ENCODE measurements at places on chromosomes 12 and 14.

- DNase-seq = no peak
Measured at GRCh38 chr12:1509413-1510052, 84.8 kb downstream of the FBXL14 start.

DNA sequence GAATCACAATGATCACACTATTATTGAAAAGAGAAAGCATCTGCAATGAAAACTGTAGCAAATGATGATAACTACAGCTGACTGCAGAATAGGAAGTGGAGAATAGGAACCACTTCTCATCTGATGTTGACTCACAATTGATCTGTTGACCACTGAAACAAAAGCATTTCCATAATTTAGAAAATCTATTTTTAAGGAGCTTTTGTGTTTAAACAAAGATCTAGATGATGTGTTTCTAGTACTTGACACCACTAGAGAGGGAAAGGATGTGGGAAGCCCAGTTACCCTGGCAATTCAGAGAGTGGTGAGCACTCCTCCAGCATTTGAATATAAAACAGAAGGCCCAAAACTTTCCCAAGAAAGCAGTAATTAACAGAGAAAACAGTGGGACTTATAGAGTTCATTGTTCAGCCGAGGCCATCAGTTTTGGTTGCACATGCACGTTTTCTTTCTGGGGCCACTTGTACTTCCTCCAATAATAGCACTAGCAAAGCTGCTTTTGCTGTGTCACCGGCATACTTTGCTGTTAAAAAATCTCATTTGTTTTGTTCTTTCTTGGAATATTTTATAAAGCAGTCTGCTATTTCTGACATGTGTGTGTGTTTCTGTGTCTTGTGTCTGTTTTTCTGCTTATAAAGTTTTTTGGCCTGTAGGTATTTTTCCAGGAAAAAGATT is 76.1 kb upstream of the HECTD1 start:
- no peak for DNase-seq

- no peak for DNase-seq
Measured at GRCh38 chr12:94545935-94546771, 86.5 kb upstream of the CEP83 start.

DNA sequence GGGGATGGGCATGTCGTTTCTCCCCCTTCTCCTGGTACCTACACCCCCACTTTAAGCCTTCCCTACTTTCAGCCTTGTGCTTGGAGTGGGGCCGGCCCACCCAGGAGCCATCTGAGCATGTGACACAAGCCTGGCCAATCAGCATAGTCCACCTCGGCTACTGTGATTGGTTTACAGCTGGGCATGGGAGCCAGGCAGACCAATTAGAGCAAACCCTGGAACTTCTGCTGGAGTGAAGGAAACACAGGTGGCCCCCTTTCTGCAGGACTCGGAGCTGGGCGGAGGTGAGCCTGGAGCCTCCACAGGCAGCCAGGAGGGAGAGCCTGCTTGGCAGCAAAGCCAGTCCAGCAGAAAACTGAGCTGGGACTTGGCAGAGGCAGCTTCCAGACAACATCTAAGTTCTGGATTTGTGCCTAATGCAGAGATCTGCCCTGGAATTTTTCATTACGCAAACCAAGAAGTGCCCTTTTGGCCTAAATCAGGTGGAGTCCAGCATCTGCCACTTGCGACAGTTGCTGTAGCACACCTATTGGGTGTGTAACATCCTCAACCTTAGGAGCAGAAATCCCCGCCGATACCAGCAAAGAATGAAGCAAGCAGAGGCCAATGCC is 59.5 kb downstream of the SCARB1 start:
- DNase-seq = no peak

GRCh38 chr14:68089146-68089731 is 269.7 kb downstream of the RAD51B start:
- DNase-seq = no peak

DNA sequence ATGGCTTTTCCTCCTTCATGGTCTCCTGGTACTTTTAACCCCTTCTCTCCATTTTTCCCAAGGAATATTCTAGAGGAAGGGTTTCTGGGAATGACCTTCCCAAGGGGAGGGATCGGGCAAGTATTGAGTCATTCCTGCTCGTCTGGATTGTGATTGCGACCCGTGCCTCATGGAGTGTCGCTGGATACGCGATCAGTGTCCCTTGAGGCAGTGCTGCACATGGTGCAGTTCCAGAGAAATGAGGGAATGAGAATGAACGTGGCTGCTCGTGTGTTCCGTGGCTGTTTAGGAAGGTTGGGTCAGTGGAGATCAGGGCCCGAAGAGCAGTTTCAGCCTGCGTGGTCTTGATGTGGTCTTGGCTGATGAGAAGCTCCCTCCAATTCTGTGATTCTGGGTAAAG is 234.4 kb downstream of the CACNA1C start:
- no peak for DNase-seq

- no peak for DNase-seq
Measured at GRCh38 chr14:64476438-64476837, 11.1 kb downstream of the AKAP5 start.

DNA sequence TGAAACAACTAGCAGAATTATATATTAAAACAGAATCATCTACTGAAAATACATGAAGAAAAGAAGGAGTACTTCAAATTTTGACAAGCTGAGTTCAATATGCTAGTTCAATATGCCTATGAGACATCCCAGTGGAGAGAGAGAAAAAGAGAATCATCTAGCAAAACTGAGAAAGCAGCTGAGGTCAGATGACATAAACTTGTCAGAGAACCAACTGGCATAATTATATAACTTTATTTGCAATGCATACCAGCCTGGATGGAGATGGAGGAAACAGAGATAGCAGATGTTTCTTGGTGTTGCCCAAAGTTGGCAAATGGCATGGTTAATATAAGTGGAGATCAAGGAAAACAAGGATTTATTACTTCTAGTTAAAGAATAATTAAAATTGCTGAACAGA is 148.7 kb upstream of the PDZRN4 start:
- DNase-seq = no peak

DNA sequence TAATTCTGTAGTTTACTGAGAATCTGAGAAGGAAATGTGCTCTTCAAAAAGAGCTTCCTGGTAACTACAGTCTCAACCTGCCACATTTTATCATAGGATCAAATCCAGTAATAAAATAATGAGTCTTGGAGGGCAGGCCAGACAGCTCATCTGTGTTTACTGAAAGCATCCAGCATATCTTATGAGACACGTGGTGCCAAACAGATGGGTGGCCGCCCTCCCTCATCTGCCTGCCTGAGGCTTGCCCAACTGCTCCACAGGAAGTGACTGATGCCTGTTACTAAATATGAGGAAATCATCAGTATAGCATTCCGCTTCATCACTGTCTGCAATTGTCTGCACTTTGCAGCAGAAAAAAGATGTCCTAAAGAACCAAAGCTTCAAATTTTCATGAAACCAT is 13.5 kb downstream of the DHRS7 start:
- DNase-seq = peak; percentile 30

DNA sequence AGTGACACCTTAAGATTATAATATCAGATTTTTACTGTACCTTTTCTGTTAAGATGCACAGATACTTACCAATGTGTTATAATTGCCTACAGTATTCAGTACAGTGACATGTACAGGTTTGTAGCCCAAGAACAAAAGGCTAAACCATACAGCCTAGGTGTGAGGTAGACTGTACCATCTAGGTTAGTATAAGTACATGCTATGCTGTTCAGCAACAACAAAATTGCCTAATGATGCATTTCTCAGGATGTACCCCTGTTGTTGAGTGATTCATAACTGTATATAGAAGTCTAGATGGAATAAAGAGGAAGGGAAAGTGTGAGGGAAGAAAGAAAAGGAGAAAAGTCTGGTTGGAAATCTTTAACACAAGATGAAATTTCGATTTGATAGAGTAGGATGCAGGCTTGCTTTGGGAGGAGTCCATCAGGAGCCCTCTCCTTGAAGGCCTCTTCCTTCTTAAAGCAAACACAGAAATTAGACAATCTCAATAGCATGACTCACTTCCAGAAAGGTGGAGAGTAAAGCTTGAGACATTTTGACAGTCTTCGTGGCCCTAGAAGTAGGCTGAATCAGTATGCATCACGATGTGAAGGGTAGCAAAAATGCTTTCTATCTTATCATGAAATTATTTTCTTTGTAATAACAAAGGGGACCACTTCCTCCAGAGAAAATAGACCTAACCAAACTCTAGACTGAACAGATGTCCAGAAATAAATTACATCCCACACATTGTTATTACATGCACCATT is 191.5 kb downstream of the SYT1 start:
- no peak for DNase-seq

- no peak for DNase-seq
Measured at GRCh38 chr12:3311027-3311402, 180.0 kb upstream of the PRMT8 start.

DNA sequence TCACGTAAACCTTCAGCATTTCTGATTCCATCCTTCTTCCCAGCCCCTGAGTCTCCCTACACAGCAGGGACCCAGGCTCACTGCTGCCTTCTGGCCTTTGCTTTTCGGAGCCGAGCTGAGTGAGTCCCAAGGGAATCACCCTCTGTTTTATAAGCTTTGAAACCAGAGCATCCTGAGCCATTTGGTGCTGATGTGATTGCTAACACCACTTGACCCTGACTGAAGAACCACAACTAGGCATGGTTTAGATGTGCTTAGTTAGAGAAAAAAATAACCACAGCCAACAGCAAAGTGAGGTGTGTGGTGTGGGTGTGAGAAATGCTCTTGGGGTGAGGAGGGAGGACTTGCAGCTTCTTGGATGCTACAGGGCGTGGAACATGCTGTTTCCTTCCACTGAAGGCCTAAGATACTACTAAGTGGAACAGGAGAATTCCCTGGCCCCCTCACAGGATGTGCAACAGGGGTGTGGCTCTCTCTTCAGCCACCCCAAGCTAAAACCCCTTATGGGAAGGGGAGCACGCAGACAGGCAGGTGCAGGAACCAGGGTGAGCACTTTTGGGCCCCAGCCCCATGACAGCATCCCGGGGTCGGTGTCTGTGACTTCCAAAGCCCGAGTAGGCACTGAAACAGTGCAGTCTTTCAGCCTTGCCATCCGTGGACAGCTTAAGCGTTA is at the start of gene TC2N:
TSS of gene TC2N (minus strand) at position 221 of the 673 bp plus-strand sequence. CDS start 53,767 bp downstream, outside the sequence.
- no peak for DNase-seq

- no peak for DNase-seq
Measured at GRCh38 chr14:105857826-105858675, 331.7 kb downstream of the TMEM121 start.

- no peak for DNase-seq
Measured at GRCh38 chr14:59301354-59301753, 112.9 kb downstream of the DAAM1 start.

DNA sequence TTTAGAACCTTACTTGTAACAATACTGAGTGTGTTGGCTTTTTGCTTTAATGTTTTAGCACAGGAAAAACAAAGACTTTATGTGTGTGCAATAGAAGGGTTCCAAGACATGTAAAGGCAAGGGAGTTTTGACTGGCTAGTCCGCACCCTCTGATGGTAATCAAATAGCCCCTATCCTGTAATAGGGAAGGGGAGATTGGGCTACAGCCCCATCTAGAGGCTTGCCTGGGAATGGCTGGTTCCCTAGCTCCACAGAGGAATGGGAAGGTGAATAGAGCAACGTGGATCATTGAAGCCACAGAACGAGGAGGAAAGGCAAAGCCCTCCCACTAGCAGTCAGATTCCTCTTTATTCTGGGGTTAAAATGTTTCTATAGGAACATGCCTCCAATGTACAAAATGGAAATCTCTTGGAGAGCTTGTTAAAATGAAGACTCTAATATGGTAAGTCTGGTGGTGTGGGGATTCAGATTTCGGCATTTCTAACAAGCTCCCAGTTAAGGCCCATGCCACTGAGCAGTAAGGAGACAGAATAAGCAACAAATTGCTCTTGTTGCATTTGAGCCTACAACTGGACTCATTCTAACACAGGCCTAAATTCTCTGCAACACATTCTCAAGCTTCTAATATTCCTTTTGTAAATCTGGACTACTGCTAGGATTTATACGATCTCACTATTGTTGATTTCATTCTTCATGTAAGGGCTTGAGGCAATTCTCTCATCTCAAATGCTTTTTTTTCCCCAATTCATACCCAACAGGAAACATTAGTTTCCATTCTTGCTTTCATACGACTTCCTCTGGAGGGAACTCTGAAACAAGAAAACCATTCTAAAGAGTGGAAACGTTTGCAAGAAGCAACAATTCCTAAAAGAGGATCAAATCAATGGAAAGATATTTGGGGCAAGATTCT is 57.1 kb downstream of the NIN start:
- no peak for DNase-seq

GRCh38 chr14:90562652-90563051 is 165.8 kb downstream of the CALM1 start:
- no peak for DNase-seq

DNA sequence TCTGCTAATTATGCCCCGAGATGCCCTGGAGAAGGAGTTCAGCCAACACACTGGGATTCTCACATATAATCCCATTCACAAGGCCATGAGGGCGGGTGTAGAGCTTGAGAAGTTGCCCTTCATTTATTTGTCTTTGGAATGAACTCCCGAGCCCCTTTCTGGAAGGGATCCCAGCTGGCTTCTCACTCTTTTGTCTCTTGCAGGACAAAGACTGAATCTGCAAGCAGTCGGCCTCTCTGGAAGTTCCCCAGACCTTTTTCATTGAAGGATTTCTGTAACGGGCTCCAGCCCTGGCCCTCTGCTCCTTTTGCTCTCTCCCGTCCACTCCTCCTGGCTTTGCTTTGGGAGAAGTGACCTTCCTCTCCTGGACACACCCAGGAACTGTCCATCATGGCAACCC is 163.3 kb upstream of the SFSWAP start:
- DNase-seq = no peak

DNA sequence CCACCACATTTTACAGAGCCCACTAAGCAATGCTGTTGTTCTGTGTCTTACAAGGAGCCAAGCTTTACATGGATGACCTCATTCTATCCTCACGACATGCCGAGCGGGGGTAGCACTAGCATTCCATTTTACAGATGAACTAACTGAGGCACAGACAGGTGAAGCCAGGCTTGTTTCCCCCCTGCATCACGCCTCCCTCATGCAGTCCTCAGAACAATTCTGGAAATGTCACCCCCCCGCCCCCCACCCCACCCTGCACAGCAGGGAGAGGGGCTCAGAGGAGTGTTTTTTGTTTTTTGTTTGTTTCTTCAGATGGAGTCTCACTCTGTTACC is 1.5 kb downstream of the SLC8B1 start:
- no peak for DNase-seq

GRCh38 chr14:98944989-98945388 is 327.0 kb downstream of the BCL11B start:
- no peak for DNase-seq

GRCh38 chr12:92070864-92071445 is 74.7 kb downstream of the BTG1 start:
- no peak for DNase-seq

DNA sequence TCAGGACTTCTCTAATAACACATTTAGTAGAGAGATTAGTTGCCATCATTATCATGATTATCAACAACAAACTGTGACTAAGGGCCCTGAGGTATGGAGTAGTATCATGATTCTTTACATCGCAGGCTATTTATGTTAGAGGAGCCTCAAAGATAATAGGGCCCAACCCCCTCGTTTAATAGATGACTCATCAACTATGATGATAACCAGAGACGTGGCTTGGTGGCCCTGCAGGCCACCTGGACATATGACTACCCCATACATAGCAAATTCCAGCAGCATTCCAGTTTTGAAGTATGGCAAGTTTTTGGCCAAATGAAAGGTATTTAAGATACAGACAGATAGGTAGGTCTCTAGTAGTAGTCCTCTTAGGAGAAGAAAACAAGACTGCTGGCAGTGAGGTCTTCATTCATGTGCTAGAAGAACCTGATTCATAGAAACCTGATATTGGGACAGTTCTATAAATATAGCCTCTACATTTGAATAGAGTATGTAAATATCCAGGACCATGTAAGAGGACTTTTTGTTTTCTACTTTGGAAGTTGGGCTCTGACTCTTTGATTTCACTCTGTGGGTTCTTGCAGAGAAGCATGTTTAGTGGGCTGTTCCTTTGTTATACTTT is 5.6 kb downstream of the RIC8B start:
- DNase-seq = no peak

GRCh38 chr12:113299619-113300237 is 35.2 kb downstream of the SLC8B1 start:
- DNase-seq = no peak

Measured in esophagus squamous epithelium (tissue), 5 donors.